ENCODE measurements at places on chromosomes 6 and 20.

DNA sequence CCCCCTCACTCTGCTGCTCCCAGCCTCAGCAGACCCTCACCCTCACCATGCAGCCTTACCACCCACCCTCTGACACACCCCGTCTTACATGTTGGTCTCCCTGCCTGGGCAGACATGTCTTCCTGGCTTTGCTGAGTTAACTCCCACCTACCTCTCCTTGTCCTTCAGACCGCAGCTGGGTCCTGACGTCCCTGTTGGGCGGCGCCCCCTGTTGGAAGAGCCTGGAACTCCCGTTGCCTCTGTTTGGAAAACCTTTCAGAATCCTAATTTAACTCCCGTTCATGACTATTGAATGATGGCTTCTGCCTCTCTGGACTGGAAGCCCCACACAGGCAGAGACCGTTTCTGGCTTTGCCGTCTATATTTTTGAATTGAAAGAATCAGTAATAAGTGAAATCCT lies 245.1 kb downstream of the MYLK4 start:
- DNase-seq, result peak; percentile 17

DNA sequence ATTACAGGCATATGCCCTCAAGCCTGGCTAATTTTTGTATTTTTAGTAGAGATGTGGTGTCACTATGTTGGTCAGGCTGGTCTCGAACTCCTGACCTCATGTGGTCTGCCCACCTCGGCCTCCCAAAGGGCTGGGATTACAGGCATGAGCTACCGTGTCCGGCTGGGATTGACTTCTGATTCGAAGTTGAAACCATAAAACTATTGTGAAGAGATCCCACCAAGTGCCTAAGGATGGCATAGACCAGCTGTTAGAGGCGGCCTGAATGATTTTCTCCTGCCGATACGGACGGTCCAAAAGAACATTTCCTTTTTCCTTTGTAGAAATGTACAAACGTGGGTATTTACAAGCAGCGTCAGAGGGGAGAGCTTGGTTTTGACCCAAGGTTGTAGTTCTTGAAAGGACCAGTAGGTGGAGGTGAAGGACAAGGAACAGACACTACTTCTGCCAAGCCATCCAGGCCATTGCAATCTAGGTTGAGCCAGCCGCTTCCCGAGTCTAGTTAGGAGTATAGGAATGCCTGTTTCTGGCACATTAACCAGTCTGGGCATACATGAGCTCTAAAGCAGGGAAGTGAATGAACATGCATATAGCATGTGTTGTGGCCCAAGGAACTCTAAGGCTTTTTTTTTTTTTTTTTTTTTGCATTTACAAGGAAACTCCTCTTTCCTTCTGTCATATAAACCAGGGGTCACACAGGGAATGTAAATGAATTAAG lies 29.0 kb downstream of the MOCS3 start:
- DNase-seq, result peak; percentile 96

DNA sequence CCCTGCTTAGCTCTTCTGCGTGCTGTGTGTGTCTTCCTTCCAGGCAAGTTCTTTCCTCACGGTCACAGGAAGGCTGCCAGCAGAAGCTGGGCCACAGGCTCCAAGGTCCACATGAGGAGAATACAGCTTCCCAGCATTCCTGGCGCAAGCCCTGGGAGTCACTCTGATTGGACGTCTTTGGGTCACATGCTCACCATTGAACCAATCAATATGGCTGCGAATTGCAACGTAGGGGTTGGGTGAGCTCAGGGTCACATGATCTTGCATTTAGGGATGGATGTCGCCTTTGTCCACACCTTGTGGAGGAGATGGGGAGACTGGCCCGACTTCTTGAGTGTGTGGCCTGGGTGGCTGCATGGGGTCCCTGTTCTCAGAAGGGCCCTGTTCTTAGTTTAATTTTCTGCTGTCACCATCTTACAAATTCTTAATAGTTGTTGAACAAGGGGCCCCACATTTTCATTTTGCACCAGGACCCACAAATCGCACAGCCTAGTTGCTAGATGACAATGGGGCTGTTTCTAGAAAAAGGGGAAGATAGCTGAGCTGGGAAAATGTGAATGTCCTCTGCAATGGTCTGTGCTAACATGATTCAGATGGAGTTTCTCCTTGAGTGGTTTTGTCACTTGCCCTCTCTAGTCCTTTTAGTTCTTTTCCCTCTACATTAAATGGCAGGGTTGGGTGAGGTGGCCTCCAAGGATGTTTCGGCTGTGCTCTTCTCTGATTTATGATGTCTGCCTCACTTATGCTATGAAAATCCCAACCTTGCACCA lies 149.6 kb downstream of the CDH26 start:
- no peak for DNase-seq

- DNase-seq, result no peak
Measured at GRCh38 chr6:157150076-157150475, 173.2 kb downstream of the TMEM242 start.

GRCh38 chr20:53768329-53768728 lies 174.7 kb upstream of the ZNF217 start:
- no peak for DNase-seq

GRCh38 chr6:10276106-10276505 lies 138.8 kb downstream of the TFAP2A start:
- DNase-seq, result no peak

DNA sequence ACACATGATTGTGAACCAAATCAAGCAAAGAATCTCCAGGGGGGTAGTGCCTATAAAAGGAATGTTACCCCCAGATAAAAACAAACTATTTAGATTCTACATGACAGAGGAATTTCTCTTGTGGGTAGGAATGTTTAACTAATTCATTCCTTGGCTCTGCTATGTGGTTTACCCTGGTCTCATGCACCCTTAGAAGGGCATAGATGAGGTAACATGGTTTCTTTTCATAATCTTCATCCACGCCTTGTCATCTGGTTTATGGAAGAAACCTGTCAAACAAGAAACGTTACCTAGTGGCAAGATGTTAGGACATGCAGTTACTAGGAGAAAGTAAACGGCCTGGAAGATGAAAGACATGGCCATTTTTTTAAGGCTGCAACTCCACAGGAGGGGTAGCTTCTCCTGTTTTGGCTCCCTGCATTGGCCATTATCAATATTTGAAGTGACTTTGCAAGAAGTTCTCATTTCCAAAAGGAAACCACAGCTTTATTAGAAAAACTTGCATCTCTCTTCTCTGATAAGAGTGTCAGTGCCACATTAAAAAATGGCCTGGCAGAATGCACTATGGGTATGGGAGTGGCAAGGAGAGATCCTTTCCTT lies 45.5 kb downstream of the STX11 start:
- DNase-seq, result no peak

- no peak for DNase-seq
Measured at GRCh38 chr6:42727627-42728026, 5.2 kb upstream of the PRPH2 start.

DNA sequence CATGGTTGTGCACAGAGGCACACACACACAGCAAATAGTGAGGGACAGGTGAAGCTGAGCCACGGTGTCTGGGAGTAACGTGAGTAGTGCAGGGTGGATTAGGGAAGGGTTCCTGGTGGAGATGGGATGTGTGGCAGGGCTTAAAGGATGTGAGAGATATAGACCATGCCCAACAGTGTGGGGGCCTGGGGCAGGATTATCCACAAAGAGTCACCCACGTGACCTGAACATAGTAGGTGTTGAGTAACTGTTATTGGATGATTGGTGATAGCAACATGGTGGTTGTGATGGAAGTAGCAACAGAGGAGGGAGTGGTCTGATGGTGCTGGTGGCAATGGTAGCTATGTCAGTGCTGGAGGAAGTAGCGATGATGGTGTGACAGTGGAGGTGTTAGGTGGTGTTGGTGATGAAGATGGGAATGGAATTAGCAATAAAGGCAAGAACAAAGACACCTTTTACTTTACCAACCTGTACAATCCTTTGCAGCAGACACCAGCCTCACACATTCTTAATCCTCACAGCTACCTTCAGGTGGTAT lies 135.1 kb downstream of the MRPL14 start:
- no peak for DNase-seq

GRCh38 chr6:151324488-151324825 lies 66.9 kb downstream of the ZBTB2 start:
- DNase-seq, result no peak

DNA sequence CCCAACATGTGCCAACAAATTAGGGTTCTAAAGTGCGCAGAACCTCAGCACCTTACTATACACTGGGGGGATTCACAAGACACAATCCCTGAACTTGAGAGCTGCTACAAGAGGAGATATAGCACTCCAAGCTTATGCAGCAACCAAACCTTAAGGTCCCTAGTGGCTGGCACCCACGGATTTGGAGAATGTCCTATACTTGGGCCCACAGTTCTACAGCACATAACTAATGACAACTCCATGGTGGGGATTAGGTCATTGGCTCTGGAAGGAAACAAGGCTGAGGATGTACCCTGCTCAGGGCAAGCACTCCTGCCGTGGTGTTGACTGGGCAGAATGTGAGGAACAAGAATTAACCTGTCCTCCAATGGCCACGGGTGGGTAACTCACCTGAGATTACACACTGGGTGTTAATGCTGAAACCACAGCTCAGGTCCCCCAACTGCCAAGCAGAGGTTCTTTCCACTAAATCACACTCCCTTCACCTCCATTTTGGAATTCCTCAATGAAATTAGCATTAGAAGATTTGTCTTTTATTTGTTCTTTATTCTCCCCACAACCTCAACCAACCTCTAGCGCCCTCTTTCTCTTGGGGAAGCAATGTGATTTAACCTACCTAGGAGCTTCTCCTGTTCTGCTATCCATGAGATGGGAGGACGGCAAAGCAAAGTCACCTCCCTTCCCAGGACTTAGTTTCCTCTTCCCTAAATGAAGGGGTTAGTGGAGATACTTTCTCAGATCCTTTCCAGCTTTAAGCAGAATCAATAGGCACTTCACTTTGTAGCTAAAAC lies 32.0 kb downstream of the TRERF1 start:
- DNase-seq, result no peak

GRCh38 chr6:143457563-143458359 lies 7.2 kb downstream of the PEX3 start:
- no peak for DNase-seq

GRCh38 chr20:43971267-43971666 lies 56.6 kb downstream of the TOX2 start:
- no peak for DNase-seq
